ENCODE measurements at places on chromosomes 16 and 17.
A peak's percentile ranks its signal among the peaks of the same experiment; 100 is the strongest.

GRCh38 chr17:9768381-9768934 lies 22.9 kb downstream of the DHRS7C start:
- DNase-seq, result peak; percentile 37

GRCh38 chr17:75723171-75723930 lies 2.1 kb downstream of the ITGB4 start:
- no peak for DNase-seq

GRCh38 chr16:56525236-56525635 lies 5.4 kb upstream of the BBS2 start:
- no peak for DNase-seq

- no peak for DNase-seq
Measured at GRCh38 chr17:57257195-57257894, 1.0 kb downstream of the MSI2 start.

GRCh38 chr17:70096861-70097260 lies 21.8 kb downstream of the KCNJ16 start:
- no peak for DNase-seq

- DNase-seq, result no peak
Measured at GRCh38 chr17:1059131-1059795, 62.3 kb downstream of the TIMM22 start.

GRCh38 chr16:88929091-88929445 lies 47.9 kb downstream of the CBFA2T3 start:
- DNase-seq, result no peak

Data from frontal cortex (tissue), 4 donors.